ENCODE measurements at places on chromosomes 1 and 21.

DNA sequence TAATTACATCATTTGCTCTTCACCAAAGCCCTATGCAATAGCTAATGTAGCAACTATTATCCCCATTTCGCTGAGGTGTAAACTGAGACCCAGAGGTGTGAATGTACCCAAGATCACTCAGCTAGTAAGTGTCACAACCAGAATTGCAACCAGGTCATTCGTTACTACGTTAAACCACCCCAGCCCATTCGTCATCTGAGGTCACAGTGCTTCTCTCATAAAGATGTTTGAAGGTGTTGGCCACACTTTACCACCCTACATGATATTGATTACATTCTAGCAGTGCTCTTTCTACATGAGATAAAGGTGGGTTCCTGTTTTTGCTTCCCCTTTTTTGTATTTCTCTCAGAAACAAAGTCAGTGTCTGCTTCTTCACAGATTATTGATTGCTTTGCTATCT lies 195.3 kb downstream of the ZBTB18 start:
- no peak for DNase-seq

GRCh38 chr1:31482482-31483011 lies 69.5 kb downstream of the SERINC2 start:
- no peak for DNase-seq

- DNase-seq = no peak
These were observed 36.1 kb upstream of the RGS8 start for GRCh38 chr1:182720463-182720862.

- DNase-seq = no peak
These were observed 3.0 kb downstream of the TTC39A start for GRCh38 chr1:51327386-51327785.

- DNase-seq = no peak
These were observed 11.8 kb downstream of the S100A7A start for GRCh38 chr1:153428073-153428638.

DNA sequence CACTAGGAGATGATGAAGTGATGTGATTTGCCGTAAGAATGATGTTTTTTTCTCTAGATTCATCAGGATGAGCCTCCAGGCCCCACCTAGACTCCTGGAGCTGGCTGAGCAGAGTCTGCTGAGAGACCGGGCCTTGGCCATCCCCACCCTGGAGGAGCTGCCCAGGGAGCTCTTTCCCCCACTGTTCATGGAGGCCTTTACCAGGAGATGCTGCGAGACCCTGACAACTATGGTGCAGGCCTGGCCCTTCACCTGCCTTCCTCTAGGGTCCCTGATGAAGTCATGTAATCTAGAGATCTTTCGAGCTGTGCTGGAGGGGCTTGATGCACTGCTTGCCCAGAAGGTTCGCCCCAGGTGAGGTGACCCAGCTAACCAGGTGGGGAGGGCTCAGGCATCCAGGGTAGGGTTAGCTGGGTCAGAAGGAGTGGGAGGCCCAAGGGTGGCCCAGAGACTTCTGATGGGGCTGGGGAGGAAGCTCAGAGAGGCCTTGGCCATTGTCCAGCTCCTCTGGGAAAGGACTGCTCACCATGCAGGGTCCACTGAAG lies 1.3 kb downstream of the PRAMEF12 start:
- no peak for DNase-seq

DNA sequence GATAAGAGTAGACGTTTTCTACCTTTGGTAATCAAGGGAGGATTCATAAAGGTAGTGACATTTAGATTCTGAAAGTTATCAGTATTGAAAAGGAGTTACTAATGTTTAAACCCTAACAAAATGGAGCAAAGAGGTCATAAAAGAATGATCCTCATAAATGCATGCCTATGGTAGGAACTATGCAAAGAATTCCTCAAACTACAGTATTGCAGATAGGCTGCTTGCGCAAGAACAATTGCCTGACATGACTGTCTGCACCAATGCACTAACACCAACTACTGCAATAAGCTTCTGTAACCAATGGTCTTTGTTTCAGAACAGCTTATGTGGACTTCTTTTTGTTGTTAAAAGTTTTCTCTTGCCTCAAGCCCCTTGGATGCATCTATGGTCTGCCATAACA lies 597.3 kb upstream of the ADGRL4 start:
- no peak for DNase-seq

- no peak for DNase-seq
These were observed 6.8 kb downstream of the ETNK2 start for GRCh38 chr1:204145033-204145504.

DNA sequence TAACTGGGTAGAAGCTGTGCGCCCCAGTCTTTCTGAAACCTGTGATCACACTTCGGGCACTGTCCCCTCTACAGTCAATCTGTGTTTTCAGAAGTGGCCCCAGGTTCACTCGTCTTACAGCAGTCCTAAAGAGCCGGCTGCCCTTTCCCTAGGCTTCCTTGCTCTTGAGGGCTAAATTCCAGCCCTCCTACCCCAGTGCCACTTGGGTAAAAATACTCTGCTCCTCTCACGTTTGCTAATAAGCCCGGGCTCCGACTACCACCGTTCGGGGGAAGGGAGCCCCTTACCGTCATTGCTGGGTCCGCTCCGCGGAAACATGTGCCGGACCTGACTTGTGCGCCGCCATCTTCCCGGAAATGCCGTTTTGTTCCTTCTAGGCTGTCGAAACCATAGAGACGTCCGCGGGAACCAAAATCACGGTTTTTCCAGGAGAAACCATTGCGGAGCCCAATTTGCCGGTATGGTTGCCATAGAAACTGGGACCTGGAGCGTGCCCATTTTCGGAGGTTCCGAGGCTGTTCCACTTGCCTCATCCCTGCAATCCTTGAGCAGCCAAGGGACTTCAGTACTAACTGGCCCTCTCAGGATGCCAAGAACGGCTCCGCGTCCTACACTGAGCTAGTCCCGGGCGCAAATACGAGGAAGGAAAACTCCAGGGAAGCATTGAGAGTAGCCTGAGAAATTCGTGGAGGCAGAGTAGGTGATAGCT lies at the start of gene GPATCH4:
Gene GPATCH4 (minus strand): TSS at position 358 of the 709 bp plus-strand sequence.
- no peak for DNase-seq

- DNase-seq = no peak
These were observed 8.7 kb upstream of the MAP3K7CL start for GRCh38 chr21:29121759-29122158.

DNA sequence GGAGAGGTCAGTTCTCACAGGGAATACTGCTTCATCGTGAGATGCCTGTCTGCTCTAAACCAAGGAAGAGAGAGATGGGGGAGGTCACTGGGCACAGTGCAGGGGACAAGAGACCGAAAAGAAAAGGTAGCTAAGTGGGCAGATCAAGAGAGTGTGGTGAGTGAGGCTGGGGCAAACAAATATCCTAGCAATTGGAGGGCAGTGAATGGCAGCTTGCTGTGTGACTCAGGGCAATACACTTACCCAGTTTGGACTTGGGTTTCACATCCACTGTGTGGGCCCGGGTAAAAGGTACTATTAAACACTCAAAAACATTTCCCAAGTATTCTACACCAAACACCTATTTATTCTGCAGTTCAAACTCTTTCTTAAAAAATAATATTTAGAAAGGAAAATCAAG lies 10.2 kb downstream of the PLXNA2 start:
- no peak for DNase-seq

- DNase-seq = no peak
These were observed 111.6 kb upstream of the PDE4B start for GRCh38 chr1:65681096-65681495.

GRCh38 chr1:29489471-29489870 lies 253.1 kb downstream of the PTPRU start:
- DNase-seq = no peak

DNA sequence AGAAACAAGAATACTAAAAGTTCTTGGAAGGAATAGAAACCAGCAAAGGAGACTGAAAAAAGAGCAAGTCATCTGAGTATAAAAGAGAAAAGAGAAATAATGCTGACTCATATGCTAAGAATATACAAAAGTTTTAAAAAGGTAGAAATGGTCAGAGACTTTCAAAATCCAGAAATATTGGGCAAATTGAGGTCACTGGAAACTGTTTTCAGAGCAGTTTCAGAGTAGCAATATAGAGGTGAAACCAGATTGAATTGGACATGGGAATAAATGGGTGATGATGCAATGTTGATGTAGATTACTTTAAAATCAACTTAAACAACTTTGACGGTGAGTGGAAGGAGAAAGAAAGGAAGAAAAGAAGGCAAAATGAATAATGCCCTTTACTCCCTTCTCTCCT lies 1.8 kb upstream of the RPS6KC1 start:
- no peak for DNase-seq

DNA sequence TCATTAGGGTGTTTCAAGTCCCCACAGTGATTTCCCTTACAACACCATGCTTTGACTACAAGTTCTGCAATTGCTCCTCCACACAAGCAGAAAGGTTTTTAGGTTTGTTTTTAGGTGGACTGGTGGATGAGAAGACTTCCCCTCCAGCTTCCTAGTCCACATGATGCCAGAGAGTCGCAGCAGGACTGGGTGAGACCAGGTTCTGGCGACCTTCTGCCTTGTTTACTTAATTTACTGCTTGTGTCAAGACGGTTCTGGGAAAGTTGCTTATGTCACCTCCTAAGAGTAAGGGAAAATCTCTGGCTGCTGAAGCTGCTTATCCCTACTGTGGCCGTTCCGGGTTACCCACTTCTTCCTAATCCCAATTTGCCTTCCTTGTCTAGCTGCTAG lies 76.4 kb downstream of the GLUL start:
- no peak for DNase-seq

DNA sequence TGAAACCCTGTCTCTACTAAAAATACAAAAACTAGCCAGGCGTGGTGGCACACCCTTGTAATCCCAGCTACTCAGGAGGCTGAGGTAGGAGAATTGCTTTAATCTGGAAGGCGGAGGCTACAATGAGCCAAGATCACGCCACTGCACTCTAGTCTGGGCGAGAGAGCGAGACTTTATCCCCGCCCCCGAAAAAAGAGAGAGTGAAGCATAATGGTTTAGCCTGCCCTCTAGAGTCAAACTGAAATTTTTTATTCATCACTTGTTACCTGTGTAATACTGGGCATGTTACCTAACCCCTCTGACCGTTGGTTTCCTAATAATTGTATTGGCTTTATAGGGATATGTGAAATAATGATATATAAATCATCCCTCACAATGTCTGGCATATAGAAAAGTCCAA lies 18.8 kb downstream of the GPR52 start:
- no peak for DNase-seq

GRCh38 chr1:210246447-210246846 lies 13.9 kb downstream of the SERTAD4 start:
- no peak for DNase-seq

DNA sequence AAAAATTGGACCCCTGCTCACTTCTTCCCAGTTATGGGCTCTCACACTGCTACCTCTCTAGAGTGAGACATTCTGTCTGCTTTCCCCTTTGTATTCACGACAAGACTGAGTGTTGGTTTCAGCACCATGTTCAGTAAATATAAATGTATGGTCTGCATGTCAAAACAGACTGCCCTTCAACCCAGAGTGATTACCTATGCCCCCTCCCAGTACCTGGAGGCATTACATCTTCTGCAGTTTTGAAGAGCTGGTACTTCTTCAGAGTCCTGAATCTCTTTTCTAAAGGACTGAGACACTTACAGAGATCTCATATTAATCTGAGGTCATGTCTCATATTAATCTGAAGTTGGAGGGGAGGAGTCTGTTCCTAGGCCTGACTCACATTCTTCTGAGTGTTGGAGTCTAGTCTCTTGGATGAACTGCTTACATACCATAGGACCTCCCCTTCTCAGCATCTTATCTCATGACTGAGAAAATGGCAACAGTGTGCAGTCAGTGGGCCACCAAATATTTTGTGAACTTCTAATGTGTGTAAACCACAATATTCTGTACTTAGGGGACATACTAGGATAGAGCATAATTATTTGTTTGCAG lies 80.3 kb downstream of the RGL1 start:
- DNase-seq = no peak

All from esophagus squamous epithelium (tissue), 5 donors.